ENCODE measurements at places on chromosomes 5 and 9. TPM values are rescaled to one million over a fixed set of nuclear protein-coding genes. Genes with fewer than 3 reads are reported as not detected.

CNTFR gene
- total RNA-seq: not detected

ASTN2 gene
- total RNA-seq: 7.5 TPM

SEPTIN8 gene
- total RNA-seq: 39.0 TPM

EIF4E1B gene
- not detected for total RNA-seq

WASHC1 gene
- total RNA-seq: 13.3 TPM

GABRA1 gene
- not detected for total RNA-seq

WDR31 gene
- 0.97 TPM for total RNA-seq

GHR gene
- 0.32 TPM for total RNA-seq

PCDHGA9 gene
- 0.56 TPM for total RNA-seq

ANXA2R gene
- 5.2 TPM for total RNA-seq

IL7R gene
- 1.3 TPM for total RNA-seq

SLC25A2 gene
- total RNA-seq: 0.58 TPM

AHRR gene
- total RNA-seq: 27.8 TPM

PPIC gene
- 0.21 TPM for total RNA-seq

PTGR1 gene
- total RNA-seq: 2.7 TPM

TERT gene
- 21.5 TPM for total RNA-seq

WDR38 gene
- not detected for total RNA-seq

OR1L6 gene
- total RNA-seq: not detected

TLX3 gene
- not detected for total RNA-seq

NUTM2G gene
- total RNA-seq: not detected

FST gene
- 0.23 TPM for total RNA-seq

HAVCR2 gene
- 5.2 TPM for total RNA-seq

FBXO10 gene
- total RNA-seq: 15.7 TPM

TMC1 gene
- total RNA-seq: 0.23 TPM

CAPSL gene
- not detected for total RNA-seq

SEMA5A gene
- 0.28 TPM for total RNA-seq

FOXD4L5 gene
- 0.21 TPM for total RNA-seq

FAM163B gene
- not detected for total RNA-seq

BTNL3 gene
- not detected for total RNA-seq

PCDHGA3 gene
- 0.08 TPM for total RNA-seq

PCDHGB7 gene
- 1.3 TPM for total RNA-seq

ROR2 gene
- not detected for total RNA-seq

GCNT4 gene
- total RNA-seq: not detected

C9 gene
- 0.13 TPM for total RNA-seq

PCDHGA8 gene
- total RNA-seq: not detected

CDX1 gene
- total RNA-seq: not detected

ASS1 gene
- total RNA-seq: 0.28 TPM

CAMK2A gene
- total RNA-seq: not detected

FGFR4 gene
- total RNA-seq: 0.77 TPM

NTNG2 gene
- 0.51 TPM for total RNA-seq

SPOCK1 gene
- 0.77 TPM for total RNA-seq

CD72 gene
- total RNA-seq: 9.0 TPM

PCDHGB3 gene
- total RNA-seq: 0.23 TPM

TMEM232 gene
- 2.0 TPM for total RNA-seq

DNAI1 gene
- not detected for total RNA-seq

TICAM2 gene
- total RNA-seq: 6.2 TPM

SPEF2 gene
- 0.24 TPM for total RNA-seq

SNCB gene
- not detected for total RNA-seq

NMUR2 gene
- not detected for total RNA-seq

SPINK7 gene
- not detected for total RNA-seq

NIM1K gene
- 0.69 TPM for total RNA-seq

DOCK2 gene
- total RNA-seq: 192 TPM

IL9 gene
- not detected for total RNA-seq

CER1 gene
- total RNA-seq: not detected

All from GM12878 (cell line).